ENCODE measurements at places on chromosomes 16 and 17.

GRCh38 chr17:47955497-47956461 is 1.9 kb downstream of the PRR15L start:
- no peak for DNase-seq

DNA sequence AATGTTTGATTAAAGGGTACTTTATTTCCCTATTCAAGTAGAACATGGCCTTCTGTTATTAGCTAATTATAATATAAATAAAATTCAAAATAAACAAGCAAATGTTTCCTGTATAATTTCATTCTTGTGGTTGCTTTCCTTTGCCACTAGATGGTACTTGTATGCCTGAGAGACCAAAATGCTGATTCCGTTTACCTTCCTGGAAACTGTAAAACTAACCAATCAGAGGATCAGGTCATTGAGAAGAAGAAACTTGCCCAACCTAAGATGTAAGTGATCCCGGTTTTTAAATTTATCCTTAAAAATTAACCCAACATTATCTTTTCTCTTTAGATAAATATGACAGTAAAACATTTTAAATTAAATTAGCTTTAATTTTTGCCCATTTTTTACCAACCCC is 8.1 kb upstream of the ABCA5 start:
- DNase-seq: peak; percentile 13

DNA sequence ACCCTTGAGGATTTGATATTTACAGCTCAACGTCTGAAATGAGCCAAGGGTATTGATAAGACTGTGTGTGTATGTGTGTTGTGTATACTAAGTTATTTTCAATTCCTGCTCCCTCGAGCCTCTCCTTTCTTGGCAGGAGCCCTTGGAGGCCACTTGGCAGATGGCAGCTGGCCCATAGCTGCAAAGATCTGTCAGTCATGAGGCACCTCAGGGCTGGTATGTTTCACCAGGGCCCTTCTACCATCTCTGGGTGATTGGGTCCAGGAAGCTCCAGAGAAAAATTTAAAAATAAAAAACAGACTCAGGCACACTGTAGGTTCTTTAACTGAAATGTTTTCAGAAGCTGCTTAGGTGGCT is 355.7 kb downstream of the HAPSTR1 start:
- no peak for DNase-seq

- DNase-seq: peak; percentile 30
Measured at GRCh38 chr16:88194397-88195268, 188.1 kb upstream of the ZNF469 start.

GRCh38 chr17:27751622-27752490 is 48.5 kb downstream of the NOS2 start:
- no peak for DNase-seq

DNA sequence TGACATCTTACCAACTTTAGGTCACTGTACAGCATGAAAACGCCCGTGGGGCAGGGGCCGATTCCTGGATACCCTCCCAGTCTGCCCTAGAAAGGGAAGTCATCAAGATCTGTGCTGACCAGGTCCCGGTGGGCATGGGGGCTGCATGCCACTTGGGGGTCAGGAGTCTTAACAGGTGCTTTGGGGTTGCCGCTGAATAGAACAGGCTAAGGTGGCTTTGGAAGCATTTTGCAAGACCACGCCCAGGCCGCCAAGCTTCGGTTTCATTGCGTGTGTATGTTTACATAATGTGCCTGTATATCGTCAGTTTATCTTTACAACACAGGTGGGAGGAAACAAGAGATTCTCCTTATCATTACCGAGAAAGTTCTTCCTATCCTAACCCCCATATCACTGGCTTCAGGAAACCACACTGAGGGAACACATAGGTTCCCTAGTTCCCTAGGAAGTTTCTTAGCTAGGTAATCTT is 13.3 kb upstream of the USP36 start:
- no peak for DNase-seq

- DNase-seq: no peak
Measured at GRCh38 chr16:77041468-77041867, 149.5 kb upstream of the MON1B start.

DNA sequence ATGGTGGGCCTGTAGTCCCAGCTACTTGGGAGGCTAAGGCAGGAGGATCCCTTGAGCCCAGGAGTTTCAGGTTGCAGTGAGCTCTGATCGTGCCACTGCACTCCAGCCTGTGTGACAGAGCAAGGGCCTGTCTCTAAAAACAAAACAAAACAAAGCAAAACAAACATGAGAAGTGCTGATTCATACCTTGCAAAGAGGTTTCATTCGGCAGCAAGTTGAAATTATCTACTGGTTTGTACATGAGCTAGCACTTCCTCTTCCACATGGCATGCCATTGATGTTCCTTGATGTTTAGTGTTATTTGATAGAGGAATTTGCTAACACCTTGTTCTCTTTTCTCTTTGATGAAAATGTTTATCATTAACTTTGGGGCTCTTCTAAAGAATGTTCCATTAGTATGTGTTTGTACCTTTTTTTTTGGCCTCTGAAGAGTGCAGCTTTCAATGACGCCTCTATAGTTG is 50.6 kb downstream of the SPECC1 start:
- peak; percentile 8 for DNase-seq

GRCh38 chr16:79560318-79560717 is 40.2 kb downstream of the MAF start:
- no peak for DNase-seq

DNA sequence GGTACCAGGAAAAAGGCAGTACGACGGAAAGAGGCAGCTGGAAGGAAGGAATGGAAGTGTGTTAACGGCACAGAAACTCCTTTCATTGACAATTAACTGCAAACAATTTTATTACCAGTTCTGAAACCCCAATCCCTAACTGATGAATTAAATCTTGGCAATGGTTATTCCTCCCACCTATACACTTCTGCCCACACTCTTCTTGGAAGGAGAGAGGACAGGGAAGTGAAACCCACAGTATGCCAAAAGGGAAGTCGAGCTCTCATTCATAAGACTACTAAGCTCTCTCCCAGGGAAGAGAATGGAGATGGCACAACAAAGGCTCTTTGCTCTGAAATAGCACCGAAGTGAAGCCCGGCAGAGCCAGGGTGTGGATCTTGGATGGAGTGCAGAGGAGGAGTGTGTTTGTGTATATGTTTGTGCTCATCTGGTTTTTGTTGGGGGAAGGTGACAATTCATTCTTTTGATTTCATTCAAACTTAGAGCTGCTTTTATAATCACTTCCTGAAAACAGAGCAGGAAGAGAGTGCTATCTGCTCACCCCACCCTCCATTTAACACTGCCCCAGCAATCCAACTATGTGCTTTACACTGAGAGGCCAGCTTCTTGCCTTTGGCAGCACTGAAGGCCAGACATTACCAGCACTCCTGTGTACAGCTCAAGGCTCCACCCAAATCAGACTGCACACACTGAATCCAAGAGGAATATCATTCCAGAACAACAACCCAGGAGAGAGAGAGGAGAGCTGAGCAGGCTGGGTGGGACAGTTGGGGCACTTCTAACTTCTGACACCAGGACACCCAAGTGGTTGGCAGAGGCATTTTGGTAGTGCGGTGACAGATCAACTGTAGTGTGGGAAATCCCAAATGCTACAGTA is 68.7 kb downstream of the HIC1 start:
- DNase-seq: peak; percentile 51

- DNase-seq: no peak
Measured at GRCh38 chr16:69408475-69408874, 15.9 kb upstream of the CYB5B start.

GRCh38 chr17:79830763-79831264 is 8.4 kb downstream of the CBX4 start:
- DNase-seq: no peak

DNA sequence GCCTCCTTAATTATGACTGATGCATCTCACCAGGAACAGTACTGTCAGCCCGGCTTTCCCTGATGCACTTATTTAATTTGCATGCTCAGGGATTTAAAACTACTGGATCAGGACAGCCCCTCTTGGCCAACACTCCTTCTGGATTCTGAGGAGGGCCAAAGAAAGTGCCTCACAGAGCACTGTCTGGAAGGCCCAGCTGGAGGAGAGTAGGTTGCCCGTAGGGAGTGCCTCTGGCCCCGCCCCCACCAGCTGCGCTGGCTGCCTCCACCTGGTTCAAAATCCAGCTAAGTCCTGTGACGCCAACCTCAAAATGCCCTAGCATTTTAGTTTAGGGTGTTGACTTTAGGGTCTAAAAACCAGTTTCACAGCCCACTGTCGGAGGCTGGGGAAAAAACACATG is 49.4 kb upstream of the SREBF1 start:
- DNase-seq: no peak

DNA sequence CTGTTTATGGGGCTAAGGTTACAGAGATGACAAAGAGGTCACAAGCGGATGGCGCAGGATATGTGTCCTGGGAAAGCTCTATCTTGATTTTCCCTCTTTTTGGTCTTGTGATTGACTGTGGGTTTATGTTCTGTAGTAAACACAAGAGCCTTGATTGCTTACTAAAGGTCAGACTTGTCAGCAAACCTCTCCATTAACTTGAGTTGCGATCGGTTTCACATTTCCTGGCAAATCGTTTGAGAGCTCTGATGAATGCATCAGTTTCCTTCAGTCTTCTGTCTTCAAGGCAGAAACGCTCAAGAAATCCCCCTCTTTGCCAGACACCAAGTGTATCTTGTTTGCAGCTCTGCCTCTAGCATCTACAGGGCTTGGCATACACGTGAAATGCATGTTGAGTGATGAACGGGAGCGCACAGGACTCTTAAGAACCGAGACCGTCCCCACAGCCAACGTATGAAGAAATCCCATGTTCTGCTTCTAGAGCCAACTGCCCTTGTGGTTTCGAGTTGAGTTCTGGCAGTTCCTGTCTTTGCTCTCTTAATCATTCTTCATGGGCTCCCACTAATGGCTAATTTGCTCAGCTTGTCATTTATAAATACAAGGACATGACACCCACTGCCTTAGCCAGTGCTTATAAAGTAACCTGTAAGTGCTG is 143.3 kb downstream of the PITPNC1 start:
- peak; percentile 19 for DNase-seq

DNA sequence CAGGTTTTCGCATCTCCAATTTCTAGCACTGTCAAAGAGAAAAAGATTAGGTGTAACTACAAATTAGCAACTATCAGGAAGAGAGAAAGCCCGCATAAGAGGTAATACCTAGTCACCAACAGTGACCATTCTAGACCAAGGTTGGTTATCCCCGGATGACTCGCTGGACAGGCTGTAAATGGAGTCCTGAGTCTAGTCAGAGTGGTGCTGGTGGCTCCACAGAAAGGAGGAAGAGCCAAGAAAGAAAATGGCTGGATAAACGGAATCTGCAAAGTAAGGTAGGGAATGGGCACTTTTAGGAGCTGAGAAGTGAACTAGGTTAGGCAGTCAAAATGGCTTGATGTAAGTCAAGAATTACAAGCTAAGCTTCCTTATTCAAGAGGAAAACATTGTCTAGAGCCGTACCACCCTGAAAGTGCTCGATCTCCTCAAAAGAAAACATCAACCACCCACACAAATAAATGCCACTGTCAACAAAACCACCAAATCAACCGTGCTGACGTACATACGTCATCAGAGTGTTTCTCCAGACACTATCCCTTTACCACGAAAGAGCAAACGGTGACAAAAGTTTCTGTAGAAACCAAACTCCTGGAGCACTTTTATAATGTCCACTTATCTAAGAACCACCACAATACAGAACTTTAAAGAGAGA is 2.2 kb downstream of the GSPT1 start:
- DNase-seq: peak; percentile 49

- no peak for DNase-seq
Measured at GRCh38 chr17:64777415-64778239, 115.5 kb upstream of the SMURF2 start.

- DNase-seq: peak; percentile 30
Measured at GRCh38 chr17:4004517-4005295, 40.5 kb upstream of the ATP2A3 start.

- peak; percentile 92 for DNase-seq
Measured at GRCh38 chr16:12539185-12539929, 264.3 kb downstream of the CPPED1 start.

GRCh38 chr17:38616361-38616760 is 10.6 kb upstream of the SRCIN1 start:
- no peak for DNase-seq

GRCh38 chr17:34562387-34562786 is 17.0 kb upstream of the TMEM132E start:
- no peak for DNase-seq

DNA sequence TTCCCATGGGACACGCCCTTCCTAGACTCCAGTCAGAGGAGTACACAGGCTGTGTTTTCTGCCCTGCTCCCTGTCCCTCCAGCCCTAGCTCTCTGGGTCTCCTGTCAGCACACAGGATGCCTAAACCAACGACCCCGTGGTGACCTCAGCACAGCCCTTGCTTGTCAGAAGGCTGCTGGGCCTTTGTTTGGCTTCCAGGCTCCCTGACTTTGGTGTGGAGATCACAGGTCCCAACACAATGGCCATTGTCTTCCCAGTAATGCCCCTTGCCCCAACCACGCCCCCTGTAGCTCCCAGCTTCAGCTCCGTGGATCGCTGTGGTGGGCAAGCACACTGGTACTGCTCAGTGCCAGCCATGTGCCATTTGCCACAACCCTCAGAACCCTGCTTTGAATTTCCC is 15.0 kb downstream of the HNF1B start:
- no peak for DNase-seq

GRCh38 chr16:86913886-86914285 is 335.5 kb downstream of the FOXL1 start:
- DNase-seq: no peak

GRCh38 chr16:77043076-77043475 is 147.9 kb upstream of the MON1B start:
- DNase-seq: no peak

DNA sequence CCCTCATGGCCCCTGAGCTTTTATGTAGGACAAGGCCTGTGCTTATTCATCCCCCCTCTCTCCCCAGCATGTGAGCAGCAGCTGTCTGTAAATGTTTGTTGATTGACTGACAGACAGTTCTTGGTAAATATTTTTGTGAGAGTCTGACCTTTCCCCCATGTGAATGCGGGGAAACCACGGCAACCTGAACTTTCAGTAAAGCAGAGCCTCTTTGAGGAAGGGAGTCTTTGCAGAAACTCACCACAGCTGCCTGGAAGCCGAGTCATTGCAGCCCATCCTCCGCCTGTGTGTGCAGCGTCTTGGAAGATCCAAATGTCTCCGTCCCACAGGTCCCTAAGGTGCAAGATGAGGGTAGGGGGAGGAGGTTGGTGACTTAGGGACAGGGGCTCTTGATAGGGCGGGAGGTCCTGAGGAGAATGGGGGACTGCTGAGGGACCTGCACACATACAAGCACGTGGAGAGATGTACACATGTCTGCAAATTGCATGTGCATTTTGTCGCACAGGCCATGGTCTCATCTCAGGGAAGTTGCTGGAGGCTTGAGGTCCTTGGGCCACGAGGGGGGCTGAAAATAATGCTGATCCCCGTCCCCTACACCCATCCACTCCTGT is 23.0 kb upstream of the IL21R start:
- peak; percentile 35 for DNase-seq

DNA sequence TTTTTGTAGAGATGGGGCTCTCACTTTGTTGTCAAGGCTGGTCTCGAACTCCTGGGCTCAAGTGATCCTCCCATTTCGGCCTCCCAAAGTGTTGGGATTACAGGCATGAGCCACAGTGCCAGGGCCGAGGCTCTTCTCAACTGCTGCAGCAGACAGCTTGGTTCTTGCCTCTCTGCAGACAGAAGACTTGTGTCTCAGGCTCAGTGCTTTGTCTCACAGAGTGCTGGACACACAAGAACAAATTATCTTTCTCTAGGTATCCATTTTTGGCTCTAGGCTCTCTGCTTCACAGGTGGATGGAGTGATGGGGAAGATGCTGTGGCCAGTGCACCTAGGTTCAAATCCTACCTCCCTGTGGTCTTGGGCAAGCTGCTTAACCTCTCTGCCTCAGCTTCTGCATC is 80.8 kb upstream of the RNU2-1 start:
- peak; percentile 33 for DNase-seq

Data from EH (cell line).